IMR-90 (cell line): ENCODE measurements at places on chromosomes 11 and 22.
A peak's percentile ranks its signal among the peaks of the same experiment; 100 is the strongest.

DNA sequence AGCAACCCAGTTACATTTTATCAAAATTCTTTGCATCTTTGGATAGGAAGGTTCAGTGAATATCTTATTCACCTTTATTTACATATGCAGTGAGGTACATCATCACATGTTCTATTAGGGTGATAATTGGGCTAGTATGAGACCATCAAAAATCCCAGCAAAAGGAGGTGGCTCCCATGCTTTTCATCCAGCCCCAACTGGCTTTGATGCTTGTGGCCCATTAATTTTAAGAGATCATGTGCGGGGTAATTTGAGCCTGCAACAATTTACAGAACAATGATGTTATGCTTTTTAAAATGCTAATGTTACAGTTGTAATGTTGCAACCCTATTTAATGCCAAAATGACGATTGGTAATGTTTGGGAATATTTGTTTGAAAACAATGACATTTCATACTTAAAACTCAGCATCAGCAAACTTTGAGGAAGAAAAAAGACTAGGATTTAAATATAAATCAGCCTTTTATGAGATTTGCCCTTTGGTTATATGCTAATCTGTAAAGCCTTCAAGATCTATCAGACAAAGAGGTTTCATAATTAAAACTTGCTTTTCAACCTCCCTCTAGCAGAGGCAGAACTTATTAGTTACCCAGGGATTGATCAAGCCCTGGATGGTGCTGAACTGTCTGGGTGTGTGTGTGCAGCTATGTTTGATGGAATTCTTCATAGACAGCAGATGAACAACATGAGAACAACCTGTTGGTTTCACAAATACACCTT is 183.5 kb upstream of the SORL1-AS1 start:
- DNase-seq: no peak

GRCh38 chr11:111555255-111555654 is 14.7 kb downstream of the LAYN start:
- DNase-seq: peak; percentile 79

GRCh38 chr22:25940479-25940878 is 198.5 kb downstream of the MYO18B start:
- no peak for DNase-seq

DNA sequence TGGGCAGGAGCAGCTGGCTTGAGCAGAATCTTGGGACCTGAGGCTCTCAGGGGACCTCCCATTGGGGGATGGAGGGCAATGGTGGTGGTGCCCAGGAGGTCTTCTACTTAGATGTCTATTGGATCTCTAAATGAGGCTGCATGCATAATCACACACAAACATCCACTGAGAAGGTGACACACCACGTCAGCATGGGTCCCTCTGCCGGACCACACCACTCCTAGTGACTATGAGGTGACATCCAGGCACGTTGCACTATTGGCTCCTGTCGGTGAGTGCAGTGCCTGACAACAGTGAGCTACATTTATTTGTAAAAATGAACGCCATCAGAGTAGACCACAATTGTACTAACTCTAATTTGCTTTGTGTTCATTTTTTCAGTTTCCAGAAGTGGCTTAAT is 2.3 kb upstream of the APOA4 start:
- DNase-seq: no peak

GRCh38 chr22:46537946-46538813 is 760 bp upstream of the CELSR1 start:
- DNase-seq: peak; percentile 27
